Stomach (tissue), 19 donors: ENCODE measurements at places on chromosomes 1 and 21.
A peak's percentile ranks its signal among the peaks of the same experiment; 100 is the strongest.

DNA sequence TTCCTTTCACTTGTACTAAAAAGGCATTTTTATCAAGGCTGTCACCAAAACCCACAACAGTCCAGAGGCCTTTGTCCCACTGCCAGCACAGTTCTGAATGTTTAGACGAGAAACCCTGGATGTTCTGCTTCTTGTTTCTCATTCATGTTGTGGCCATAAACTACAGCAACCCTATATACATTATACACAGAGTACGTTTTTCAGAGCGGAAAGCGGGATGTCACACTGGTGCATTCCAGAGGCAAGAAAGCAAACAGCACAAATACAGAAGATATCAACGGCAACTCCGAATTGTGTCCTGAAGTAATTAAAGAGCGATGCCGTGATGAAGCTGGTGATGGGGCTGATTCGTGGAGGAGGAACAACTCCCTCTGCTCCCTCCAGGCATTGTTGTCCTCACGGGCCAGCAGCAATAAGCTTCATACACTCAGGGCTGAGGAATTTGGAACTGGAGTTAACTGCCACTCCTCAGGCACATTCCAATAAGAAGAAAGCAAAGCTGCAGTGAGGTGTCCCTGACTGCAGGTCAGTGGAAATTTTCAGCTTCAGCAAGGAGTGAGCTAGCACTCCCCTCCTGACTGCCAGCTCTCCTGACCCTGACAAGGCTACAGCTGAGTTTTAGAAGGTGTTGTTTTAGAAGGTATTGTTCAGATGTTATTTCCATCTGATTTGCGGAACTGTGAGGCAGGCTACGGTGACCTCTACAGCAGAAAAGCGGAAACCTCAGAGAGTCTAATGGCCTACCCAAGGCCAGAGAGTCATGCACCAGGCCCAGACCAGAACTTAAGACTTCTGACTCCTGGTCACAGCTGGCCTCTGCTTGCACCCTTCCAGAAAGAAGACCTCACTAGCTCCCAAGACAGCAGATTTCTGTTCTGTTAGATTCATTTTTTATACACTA, 149.0 kb downstream of the TGFBR3 start:
- no peak for DNase-seq

GRCh38 chr1:63824451-63824850, 50.6 kb downstream of the ROR1 start:
- DNase-seq: no peak

DNA sequence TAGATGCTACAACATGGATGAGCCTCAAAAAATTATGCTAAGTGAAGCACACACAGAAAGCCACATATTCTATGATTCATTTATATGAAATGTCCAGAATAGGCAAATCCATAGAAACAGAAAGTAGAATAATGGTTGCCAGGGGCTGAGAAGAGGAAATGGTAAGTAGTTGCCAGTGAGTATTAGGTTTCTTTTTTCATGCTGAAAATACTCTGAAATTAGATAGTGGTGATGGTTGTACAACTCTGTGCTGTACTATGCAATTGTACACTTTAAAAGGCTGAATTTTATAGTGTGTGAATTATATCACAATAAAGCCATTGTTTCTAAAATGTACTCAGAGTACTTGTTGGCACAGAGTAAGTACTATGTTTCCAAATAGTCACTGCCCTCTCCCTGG, 15.5 kb upstream of the GFI1 start:
- no peak for DNase-seq

- DNase-seq: no peak
Observed at GRCh38 chr1:157132616-157133167, 5.5 kb downstream of the ETV3 start.

DNA sequence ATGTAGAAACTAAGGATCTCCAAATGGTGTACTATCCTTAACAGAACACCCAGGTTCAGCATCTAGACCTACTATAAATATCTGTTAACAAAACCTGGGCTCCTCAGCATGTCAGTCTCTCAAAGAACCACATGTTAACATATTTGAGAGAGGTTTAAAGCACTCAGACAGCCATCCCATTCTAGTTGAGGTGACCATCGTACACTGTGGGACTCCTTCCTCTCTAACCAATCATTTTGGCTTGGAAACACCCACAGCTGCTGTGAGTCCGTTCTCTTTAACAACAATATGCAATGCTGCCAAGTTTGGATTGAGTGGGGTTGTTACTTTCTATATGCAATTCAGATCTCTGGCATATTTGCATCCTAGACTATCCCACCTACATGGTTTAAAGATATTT, 105.8 kb downstream of the MRPL39 start:
- no peak for DNase-seq

- DNase-seq: peak; percentile 89
Observed at GRCh38 chr1:234486858-234487840, 8.2 kb upstream of the TARBP1 start.

GRCh38 chr1:88873737-88874349, 17.5 kb downstream of the GTF2B start:
- DNase-seq: peak; percentile 5

DNA sequence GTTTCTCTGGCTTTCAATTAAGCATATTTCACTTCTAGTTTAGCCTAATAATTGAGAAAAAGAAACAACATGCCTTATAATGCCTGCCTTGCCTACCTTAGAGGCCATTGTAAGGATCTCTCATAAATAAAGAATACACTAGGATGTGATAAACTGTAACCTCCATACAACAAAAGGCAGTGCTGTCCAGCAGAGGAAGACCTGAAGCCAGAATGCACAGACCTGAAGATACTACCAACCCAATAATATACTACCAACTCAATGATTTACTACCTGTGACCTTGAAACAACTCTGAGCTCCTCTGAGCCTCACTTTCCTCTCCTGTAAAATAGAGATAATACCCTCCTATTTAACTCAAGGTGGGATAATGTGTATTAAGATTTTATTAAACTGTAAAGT, 361.3 kb downstream of the TTLL7 start:
- no peak for DNase-seq

DNA sequence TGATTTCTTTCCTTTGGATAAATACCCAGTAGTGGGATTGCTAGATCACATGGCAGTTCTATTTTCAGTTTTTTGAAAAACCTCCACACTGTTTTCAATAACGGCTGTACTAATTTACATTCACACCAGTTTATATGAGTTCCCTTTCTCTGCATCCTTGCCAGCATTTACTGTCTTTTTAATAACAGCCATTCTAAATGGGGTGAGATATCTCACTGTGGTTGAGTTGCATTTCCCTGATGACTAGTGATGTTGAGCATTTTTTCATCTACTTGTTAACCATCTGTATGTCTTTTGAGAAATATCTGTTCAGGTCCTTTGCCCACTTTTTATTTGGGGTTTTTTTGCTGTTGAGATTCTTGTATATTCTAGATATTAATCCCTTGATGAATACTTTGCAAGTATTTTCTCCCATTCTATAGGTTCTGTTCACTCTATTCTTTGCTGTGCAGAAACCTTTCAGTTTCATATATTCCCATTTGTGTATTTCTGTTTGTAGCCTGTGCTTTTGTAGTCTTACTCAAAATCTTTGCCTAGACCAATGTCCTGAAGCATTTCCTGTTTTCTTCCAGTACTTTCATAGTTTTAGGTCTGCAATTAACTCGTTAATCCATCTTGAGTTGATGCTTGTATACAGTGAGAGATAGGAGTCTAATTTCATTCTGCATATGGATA, 7.3 kb downstream of the HENMT1 start:
- no peak for DNase-seq

GRCh38 chr1:234260578-234260977, 112.7 kb upstream of the COA6 start:
- no peak for DNase-seq

GRCh38 chr1:61423643-61424042, 301.3 kb downstream of the TM2D1 start:
- no peak for DNase-seq

DNA sequence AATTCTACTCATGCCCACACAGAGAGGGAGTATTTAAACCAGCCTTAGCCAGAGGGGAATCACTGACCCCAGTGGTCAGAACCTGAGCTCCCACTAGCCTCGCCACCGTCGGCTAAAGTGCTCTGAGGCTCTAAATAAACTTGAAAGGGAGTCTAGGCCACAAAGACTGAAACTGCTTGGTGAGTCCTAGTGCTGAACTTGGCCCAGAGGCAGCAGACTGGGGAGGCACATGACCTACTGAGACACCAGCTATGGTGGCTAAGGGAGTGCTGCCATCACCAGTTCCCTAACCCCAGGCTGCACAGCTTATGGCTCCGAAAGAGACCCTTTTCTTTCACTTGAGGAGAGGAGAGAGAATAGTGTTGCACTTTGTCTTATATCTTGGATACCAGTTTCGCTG, 1542.8 kb downstream of the KCNT2 start:
- DNase-seq: no peak

DNA sequence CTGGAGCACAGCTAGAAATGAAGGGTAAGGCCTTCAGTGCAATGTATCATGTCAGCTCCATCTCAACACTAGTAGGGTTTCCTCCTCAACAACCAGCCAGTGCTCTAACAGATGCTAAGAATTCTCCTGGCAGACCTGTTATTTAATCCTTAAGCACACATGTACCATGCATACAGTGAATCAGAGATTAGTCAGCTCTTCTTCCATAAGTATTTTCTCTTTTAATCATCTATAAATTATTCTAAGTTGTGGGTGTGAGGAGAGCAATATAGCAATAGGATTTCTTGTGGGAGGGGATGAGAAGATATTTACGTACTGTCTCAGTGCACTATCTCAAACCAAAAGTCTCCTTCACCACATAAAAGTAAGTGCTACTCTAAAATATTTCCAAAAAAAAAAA, 95.3 kb downstream of the COP1 start:
- no peak for DNase-seq

DNA sequence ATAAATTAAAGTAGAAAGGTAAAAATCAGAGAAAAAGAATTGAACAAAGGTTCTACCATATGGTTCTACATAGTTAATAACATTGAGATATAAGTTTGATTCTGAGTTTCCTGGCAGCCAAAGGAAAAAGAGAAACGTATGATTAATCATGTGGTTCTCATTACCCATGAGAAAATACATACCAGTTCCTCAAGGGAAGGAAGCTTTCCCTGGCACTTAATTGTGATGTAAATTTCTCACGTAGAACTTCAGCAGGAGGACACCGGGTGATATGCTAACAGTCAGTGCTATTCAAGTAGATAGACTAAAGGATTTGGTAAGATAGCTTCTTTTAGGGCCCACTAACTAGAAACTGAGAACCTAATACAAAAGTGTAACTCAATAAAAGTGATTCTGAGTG, 218.5 kb downstream of the NFIA start:
- DNase-seq: no peak

DNA sequence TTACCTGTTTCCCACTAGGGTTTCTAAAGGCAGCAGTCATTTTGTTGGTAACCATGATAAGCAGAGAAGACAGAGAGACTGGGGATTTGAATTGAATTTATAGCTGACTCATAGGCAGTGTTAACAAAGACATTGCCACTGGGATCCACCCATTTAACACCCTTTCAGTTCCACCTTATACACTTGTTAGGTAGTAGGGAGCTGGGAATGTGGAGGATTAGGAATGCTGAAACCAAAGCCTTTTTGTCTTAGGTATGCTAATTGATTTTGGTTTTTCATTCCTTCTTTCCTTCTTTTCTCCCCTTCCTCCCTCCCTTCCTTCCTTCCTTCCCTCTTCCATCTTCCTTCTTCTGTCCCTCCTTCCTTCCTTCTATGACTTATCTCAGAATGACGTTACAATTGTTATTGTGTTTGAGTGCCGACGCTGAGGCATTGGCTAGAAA, 7.5 kb upstream of the EVI5 start:
- peak; percentile 53 for DNase-seq

DNA sequence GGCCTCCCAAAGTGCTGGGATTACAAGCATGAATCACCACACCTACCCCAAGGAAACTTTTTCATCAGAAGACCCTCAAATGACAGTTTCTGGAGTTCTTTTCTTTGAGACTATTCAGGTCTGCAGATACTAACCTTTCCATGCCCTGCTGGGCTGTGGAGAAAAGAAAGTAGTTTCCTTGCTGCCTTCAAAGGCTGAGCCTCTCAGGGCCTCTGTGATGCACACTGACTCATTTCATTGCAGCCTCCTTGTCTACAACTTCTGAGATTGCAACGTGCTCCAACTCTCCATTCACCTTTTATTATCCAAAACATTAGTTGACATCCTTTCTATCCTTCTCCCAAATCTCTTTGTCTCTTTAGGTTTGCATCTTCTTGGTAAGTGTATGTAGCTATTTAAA, 8.8 kb upstream of the SAMSN1 start:
- DNase-seq: no peak

GRCh38 chr21:46323227-46323709, 402 bp downstream of the C21orf58 start:
- no peak for DNase-seq

- no peak for DNase-seq
Observed at GRCh38 chr1:182662121-182662890, 22.1 kb downstream of the RGS8 start.

GRCh38 chr1:105894006-105894405, 1162.5 kb upstream of the PRMT6 start:
- DNase-seq: no peak

DNA sequence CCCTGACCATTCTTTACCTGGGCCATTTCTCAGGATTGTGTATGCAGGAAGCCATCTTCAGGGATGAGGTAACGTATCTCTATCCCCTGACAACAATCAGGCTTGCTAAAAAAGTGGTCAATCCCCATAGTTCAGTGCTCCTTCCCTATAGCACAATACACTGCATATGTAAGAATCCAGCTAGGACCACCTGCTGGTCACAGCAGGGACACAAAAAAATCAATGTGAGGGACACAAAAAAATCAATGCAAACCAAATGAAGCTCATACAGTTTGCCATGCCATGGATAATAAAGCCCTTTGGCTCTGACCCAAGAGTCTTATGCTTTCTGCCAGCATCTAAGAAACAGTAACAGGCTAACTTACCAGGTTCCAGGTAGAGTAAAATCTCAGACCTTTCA, 16.3 kb downstream of the ACBD6 start:
- no peak for DNase-seq

- DNase-seq: peak; percentile 94
Observed at GRCh38 chr1:205438213-205439158, 16.6 kb upstream of the LEMD1 start.

- DNase-seq: no peak
Observed at GRCh38 chr1:67586596-67586995, 98.4 kb upstream of the GADD45A start.

DNA sequence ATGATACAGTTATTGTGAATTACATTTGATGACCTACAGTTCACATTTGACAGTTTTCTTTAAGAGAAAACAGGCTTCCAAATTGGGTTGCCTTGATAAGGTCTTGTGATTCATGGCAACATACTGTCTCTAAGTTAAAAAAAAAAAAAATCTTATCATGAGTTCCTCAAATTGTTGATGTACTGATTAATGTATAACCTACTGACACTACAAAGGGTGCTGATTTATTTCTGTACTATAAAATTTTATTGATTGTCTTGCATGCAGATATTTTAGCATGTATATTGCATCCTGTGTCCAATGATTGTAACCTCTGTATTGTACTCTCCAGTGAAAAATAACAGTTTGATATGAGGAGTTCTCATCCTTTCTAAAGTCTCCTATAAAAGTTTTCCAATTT, 197.3 kb upstream of the IVNS1ABP start:
- no peak for DNase-seq

- DNase-seq: no peak
Observed at GRCh38 chr1:34916104-34916503, 13.3 kb downstream of the DLGAP3 start.

GRCh38 chr1:225875044-225875815, 7.0 kb downstream of the TMEM63A start:
- peak; percentile 91 for DNase-seq

- peak; percentile 71 for DNase-seq
Observed at GRCh38 chr1:236890152-236891056, 95.3 kb downstream of the MTR start.
